ENCODE measurements at places on chromosomes 12 and 14.
A peak's percentile ranks its signal among the peaks of the same experiment; 100 is the strongest.

GRCh38 chr12:46960681-46961080 is 118.7 kb upstream of the PCED1B start:
- no peak for DNase-seq

- peak; percentile 10 for DNase-seq
These were observed 448 bp downstream of the TSPAN9 start for GRCh38 chr12:3077572-3078081.

DNA sequence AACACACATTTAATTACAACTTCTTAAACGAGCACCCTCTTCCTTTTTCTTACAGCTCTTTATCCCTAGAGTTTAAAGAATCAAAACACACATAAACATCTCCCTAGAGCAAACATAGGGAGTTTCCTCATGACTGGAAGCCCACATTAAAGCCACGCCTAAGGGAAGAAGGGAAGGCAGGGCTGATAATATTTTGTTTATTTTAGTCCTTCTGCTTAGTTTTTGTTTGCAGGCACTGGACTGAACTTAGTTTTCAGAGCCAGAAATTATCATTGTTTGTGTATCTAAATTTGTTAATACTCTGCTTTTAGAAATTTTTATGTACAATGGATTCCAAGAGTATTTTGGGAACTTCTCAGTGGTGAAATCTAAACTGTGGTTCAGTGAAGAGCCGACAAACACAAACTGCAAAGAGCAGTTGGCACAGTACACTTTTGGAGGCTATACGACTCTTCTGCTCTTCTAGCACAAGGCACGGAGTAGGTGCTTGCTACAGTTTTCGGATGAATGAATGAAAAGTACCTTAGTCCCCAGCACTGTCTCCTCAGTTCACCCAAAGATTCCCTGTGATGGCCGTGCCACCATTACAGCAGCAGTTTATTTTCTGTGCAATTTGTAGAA is 17.6 kb upstream of the AMIGO2 start:
- DNase-seq: no peak

DNA sequence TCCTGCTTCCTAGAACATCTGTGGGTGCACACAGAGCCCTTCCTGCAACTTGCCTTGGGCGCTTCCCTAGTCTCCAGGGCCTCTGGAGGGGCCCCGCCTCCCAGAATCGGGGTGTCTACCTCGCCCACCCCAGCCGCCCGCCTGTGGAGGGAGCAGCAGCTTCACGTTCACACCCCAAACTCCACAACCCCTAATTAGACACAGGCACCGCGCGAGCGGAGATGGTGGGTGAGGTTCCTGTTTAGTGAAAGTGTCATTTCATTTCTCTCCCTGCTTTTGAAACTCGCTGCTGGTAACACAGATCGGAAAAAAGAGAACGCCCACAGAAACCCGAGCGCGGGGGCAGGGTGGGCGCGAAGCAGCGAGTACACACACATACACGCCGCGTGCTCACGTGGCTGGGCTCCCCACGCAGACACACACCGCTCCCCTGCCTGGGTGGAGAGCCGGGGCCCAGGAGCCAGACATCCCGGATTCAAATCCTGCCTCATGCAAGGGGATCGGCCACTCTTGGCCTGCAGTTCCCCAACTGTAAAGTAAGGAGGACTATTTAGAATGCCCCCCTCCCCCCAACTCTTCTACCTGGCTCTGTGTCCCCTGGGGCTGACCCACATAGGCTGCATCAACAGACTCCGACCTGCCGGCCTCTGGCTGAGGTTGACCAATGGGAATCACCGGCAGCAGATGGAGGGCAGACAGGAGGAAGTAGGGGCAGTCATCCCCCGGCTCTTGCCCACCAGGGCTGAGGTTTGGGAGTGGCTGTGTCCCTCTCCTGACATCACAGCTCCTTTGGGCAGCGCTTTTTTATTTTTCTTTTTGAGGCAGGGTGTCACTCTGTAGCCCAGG is 79.2 kb upstream of the NCOR2 start:
- DNase-seq: peak; percentile 79

GRCh38 chr14:55772486-55772885 is 192.5 kb downstream of the KTN1 start:
- no peak for DNase-seq

- DNase-seq: peak; percentile 76
These were observed 1.7 kb upstream of the GPR68 start for GRCh38 chr14:91246051-91246852.

DNA sequence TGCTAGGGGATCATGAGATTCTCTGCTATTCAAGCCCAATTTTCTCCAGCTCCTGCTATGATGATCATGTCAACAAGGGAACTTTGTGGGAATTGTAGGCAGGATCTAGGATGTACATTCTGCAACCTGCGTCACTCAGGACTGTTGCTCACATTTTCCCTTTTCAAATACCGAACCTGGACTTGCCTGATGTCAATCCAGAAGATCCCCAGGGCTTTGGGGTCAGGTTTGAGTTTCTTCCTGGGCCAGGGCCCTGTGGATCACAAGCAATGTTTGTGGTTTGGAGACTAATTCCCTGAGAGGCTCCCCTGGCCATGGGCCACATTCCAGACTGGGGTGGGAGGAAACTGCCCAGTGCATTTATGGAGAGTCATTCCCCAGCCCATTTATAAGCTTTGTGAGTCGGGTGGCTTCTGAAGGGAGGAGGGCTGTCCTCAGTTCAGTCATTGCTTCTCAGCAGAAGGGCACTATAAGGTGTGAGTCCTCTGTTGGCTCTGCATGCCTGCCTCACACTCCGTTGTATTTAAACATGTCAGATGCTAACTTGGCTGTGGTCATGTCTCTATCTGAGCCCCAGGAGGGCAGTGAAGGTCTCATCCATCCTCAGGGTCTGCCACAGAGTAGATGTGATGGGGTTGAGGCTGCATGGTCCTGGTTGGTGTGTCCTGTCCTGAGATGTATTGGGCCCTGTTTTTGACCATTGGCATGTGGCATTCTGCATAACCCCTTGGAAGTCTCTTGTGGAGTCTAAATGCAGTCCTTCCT is 6.5 kb downstream of the KRT86 start:
- DNase-seq: no peak

DNA sequence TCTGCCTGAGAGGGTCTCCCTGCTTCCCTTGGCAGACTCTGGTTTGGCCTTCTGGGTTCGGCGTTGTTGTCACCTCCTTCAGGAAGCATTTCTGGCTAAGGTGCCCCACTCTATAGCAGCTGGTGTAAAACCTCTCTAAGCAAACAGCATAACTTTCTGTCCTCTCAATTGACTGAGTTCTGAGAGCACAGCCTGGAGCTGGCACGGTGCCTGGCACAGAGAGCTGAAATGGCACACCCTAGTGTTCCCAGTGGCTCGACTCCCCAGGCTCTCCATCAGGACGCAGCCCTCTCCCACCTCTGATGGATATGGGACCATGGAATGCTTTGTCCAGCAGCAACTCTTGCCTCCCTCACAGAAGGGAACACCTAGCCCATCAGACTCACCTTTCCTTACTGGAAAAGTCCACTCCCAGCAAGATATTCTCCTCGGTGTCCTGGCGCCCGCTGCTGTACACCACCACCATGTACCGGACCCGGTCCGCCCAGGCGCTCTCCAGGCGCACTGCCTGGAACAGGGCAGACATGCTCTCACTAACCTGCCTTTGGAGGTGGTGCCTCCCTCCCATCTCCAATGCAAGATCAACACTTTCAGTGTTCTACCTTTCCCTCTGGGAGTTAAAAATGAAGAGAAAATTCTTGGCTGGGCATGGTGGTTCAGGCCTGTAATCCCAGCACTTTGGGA is 40.6 kb downstream of the SSH1 start:
- DNase-seq: no peak

DNA sequence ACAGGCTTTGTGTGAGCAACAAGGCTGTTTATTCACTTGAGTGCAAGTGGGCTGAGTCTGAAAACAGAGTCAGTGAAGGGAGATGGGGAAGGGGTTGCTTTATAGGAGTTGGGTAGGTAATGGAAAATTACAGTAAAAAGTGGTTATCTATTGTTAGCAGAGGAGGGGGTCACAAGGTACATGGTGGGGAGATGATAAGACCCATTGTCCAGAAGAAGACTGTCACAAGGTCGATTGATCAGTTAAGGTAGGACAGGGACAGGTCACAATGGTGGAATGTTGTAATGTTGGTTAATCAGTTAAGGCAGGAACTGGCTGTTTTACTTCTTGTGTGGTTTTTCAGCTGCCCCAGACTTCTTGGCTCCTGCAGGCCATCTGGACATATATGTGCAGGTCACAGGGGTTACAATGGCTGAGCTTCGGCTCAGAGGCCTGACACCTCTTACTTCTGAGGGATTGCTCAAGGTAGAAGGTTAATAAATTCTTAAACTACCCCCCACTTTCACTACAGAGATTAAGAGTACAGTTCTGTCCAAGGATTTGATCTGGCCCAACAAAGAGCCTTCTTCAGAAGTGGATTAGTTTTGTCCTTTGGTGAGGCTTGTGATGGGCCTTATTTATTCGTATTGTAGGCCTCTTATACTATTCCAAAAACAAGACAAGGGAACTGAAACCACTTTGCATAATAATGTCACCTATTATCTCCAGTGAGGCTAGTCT is 13.8 kb upstream of the DHRS4 start:
- no peak for DNase-seq

DNA sequence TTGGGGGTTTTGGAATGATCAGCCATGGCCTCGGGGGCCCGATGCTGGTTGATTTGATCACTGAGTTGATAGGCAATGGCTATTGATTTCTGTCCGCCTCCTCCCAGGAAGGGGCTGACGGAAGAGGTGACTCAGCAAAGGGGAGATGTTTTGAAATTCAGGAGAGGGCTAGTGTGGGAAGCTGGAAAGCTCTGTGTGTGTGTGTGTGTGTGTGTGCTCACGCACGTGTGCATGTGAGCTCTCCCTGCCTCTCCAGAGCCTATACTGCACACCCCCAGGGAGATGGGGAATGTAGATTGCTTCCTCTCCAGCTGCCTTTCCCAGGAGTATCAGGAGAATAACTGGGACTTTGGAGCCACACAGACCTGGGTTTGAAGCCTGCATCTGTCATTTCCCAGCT is 184.9 kb upstream of the MYL2 start:
- no peak for DNase-seq

- no peak for DNase-seq
These were observed 79.7 kb downstream of the SAMD4A start for GRCh38 chr14:54646626-54647025.

DNA sequence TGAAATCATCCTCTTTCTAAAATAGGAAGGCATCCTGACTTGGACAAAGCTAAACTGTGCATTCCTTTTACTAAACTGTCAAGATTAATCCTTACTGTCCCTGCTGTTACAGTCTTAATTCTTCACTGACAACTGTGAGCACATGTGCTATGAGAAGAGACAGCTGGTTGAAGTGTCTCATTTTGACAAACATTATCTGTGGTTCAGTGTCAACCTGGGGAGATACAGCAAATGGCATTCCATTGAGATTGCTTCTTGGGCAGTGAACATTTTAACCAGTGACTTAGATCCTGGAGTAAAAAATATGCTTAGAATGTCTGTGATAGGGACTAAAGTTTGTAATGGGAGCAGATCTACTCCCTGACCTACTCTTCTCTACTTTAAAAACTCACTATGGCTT is 552.6 kb upstream of the ATP2B1 start:
- no peak for DNase-seq

- no peak for DNase-seq
These were observed 63.8 kb downstream of the CPSF2 start for GRCh38 chr14:92185559-92185958.

DNA sequence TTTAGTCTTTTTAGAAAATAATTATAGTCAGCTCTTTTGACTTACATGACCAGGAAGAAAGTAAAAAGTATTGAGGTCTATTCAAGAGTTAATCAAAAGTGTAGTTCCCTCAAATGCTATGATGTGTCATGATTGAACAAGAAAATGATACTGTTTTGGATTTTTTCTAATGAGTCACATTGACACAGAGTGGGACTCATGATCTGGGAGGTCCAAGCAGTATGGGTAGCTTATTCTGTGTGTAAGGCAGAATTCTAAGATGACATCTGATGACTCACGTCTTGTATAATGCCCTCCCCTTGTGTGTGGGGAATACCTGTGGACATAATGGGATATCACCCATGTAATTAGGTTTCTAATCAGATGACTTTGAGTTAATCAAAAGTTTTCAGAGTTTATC is 178.1 kb upstream of the DDHD1 start:
- no peak for DNase-seq
